Activated CD4-positive, alpha-beta T cell treated with anti-CD3 and anti-CD28 coated beads, Interleukin-2, amount 10 ng/mL, durations not matched to agents 7 days and 5 days (primary cell): ENCODE measurements at places on chromosomes 3 and 15. TPM values are rescaled to one million over a fixed set of nuclear protein-coding genes. Genes with fewer than 3 reads are reported as not detected.

GRCh38 chr15:78194568-78194925, 39.8 kb downstream of the ACSBG1 start:
- DNase-seq, result no peak

- DNase-seq, result no peak
Observed at GRCh38 chr3:136840252-136840651, 21.3 kb downstream of the SLC35G2 start.

GRCh38 chr15:31082771-31083369, 18.7 kb downstream of the TRPM1 start:
- DNase-seq, result no peak

GRCh38 chr3:30293621-30294240, 312.7 kb upstream of the TGFBR2 start:
- DNase-seq, result no peak

DNA sequence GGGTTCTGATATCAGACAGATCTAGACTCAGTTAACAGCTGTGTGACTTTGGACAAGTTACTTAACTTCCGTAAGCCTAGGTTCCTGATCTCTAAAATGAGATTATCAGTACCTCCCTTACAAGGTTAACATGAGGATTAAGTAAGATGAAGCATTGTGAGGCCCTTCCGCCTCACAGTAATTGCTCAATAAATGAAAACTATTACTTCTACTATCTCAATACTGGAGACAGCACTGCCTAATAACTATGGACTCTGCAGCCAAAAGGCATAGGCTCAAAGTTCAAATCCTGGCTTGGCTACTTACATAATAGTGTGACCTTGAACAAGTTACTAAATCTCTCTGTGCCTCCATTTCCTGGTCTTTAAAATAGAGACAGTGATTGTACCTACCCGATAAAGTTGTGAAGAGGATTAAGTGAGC, 82.0 kb upstream of the ATP11B start:
- no peak for DNase-seq

- DNase-seq, result no peak
Observed at GRCh38 chr3:187293516-187294430, 2.2 kb upstream of the MASP1 start.

DNA sequence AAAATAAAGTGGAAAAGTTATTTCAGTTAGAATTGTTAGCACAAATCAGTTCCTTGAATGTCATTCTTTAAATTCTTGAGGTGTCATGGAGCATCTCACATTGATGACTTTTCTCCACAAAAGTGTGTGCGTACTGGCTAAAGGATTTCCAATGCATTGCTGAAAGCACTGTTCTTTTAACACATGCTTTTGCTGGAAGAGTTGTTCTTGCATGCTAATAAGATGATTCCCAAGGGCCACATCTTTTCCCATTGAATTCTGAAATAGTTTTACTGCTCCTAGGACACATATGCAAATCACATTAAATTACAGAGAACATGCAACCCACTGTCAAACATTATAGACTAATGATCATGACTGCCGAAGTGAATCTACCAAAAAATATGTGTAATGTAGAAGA, 516.3 kb upstream of the CADM2 start:
- no peak for DNase-seq

DNA sequence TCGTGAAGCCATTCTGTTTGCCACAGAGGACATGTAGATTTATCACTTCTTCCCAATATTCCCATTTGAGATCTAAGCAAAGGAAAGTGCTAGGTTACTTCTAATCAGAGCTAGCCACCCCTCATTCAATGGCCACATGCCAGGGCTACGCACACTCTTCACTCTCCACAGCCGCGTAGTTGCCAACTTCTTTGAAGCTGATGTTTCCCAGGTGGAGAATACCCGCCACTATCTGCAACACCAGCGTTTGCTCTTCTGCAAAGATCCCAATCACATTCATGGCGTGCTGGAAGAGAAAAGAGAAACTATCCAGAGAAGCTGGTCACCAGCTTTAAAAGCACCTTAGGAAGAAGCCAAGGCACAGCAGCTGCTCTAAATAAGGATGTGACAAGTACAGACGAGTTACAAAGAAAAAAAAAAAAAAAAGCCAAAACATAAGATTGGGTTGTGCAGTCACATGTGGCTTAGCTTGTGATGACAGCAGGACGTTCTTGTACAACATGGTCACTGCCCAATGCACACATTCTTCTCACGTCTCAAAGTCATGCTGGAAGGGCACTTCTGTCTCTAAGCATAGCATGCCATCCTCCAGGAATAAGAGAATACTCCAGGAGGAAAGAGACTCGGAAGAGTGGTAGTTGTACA, 16.4 kb downstream of the LDHAL6B start:
- no peak for DNase-seq

- no peak for DNase-seq
Observed at GRCh38 chr3:104245261-104245660, 1121.4 kb upstream of the ALCAM start.

- DNase-seq, result no peak
Observed at GRCh38 chr3:29070959-29071634, 209.8 kb upstream of the RBMS3 start.

DNA sequence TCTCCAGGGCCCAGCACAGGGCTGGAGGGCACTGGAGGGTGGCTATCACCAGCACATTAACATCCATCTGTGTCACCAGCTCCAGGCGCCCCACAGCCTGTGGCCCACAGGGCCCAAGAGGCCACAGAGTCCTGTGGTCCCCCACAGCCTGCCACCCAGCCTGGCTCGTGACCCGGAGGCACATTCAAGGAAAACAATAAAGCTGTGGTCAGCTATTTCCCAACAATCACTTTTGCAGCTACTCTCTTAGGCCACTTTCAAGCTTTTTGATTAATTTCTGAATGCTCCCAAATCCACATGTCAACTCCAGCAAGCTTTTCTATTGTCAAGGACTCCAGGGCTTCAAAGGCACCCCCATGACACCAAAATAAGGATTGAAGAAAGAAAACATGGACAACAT, 16.7 kb downstream of the IDH2 start:
- DNase-seq, result no peak

DNA sequence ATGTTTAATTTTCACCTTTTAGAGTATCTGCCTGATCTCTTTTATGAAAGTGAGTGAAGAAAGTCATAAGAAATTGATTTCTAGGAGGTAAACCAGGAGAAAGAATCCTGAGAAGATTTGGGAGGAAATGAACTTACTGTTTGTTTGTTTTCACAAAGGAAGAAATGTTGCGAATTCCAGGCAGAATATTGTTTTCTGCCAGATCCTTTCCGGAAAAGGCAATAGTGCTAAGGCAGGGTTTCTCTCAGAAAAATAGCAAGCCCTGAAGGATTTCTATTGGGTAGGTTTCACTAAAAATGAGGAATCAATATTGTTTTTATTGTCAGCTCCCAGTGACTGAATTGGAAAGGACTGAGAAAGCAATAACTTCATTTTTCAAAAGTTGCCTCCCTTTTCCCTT, 85.7 kb upstream of the TGFBR2 start:
- DNase-seq, result no peak

DNA sequence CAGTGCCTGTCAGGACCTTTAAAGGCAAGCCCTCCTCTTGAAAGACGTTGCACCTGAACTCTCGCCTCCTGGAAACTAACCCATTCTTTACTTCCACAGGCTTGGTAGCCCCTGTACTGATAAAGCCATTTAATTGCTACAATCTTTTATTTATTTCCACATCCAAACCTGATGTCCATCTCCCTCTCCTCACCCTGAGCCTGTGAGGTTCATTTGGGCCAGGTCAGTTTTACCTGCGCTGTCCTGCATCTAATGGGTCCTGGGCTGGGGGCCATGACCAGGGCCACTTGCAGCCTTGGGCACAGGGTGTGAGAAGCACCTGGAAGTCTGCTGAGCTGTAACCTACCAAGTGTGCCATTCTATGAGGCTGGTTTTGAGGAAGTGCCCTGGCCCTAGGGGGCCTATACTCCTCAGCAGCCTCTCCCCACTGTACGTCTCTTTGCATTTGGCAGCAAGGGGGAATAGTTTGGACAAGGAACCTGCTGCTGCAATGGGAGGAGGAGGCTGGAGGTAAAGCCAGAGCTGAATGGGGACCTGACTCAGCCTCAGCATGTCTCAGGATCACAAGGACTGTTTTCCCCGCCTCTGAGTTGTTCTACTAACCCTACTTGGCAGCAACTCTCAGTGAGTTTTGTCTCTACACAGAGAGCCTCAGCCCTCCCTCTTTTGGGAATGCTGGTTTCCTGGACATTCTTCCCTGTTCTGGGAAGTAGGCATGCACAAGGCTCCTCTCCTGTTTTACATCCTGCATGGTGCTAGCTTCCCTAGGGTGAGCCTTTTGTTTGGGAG, 53.8 kb downstream of the WDR76 start:
- no peak for DNase-seq

- no peak for DNase-seq
Observed at GRCh38 chr3:62710751-62711150, 164.5 kb downstream of the CADPS start.

SYNPR gene
- not detected for total RNA-seq

ST8SIA2 gene
- not detected for total RNA-seq

ADAMTS9 gene
- not detected for total RNA-seq

FBXO40 gene
- not detected for total RNA-seq

CTXN2 gene
- not detected for total RNA-seq

SLC15A2 gene
- 2.2 TPM for total RNA-seq

PPP4R2 gene
- 76.9 TPM for total RNA-seq
